Activated T-helper 1 cell treated with anti-CD3 and anti-CD28 coated beads, Interleukin-12 subunit alpha, Interleukin-12 subunit beta, Interleukin-2, Interleukin-4 antibody, amounts not matched to agents 30 ng/mL and 10 ng/mL and 1 ng/mL, durations not matched to agents 14 hours and 24 hours and 36 hours (primary cell): ENCODE measurements at places on chromosomes 2 and 18. TPM values are rescaled to one million over a fixed set of nuclear protein-coding genes. Genes with fewer than 3 reads are reported as not detected.

DNA sequence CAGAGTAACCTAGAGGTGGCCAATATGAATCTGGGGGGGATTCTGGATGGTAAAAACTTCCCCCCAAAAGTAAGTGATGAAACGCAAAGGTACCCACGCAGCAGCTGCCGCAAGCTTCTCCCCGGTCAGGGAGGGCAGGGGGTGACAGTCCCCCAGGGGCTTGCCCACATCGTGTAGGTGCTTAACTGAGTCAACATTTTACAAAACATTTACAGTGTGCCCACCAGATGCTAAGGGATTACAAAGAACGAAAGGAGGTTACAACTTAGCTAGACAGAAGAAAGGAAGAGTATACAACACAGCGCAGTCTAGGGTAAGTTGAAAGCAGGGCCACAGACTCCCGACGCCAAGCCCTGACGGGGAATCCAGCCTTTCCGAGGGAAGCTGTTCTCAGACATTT is 45.6 kb downstream of the LPIN2 start:
- peaks cover 85% of the 10 kb centered on the region for H3K4me1 ChIP-seq
- H3K4me3 ChIP-seq: no peak overlapping the region
- H3K36me3 ChIP-seq: peaks cover 38% of the 10 kb centered on the region
- H3K27ac ChIP-seq: peak overlapping the region; percentile 40

DNA sequence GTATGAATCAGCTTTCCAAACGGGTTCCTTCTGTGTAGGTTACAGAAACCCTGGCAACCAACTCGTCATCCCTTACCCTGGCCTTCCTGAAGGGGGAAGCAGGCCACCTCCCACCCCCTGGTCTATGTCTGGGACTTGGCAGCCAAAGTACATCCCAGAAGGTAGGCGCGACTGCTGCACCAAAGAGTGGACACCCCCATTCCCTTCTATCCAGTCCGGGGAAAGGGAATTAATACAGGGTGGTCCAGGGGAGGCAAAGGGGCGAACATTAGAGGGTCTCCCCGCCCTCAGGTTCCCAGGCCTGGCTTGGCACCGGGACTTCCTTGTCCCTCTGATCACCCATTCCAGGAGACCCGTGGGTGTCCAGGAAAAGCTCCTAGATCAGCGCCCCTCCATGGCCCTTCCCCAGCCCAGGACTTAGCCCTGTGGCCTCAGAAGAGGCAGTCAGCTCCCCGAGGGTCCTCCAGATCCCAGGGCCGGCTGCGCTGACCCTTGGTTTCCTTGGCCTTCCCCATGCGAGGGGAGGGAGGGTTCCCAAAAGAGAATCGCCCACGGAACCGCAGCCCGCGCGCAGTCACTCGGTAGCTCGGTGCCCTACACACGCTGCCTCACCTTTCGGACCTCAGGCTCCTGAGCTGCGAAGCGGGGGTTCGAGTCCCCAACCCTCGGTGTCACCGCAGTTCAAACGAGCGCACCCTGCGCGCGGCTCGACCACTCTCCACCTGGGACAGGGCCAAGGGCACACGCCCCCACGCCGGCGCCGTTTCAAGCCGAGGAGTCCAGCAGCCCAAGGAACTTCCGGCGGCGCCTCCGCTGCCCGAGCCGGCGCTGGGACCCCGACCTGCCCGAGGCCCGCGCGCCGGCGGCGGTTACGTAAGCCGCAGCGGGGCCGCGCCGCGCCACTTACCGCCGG is at the start of gene PER2:
Gene PER2, minus strand, starts transcription at position 874 of the 913 bp plus-strand sequence. CDS start 10,674 bp downstream, outside the sequence.
- no peak for DNase-seq
- peaks cover 2% of the 10 kb centered on the region for H3K36me3 ChIP-seq
- peaks cover 4% of the 10 kb centered on the region for H3K27me3 ChIP-seq
- peaks cover 38% of the 10 kb centered on the region for H3K4me1 ChIP-seq

GRCh38 chr2:204122425-204122824 is 185.9 kb downstream of the ICOS start:
- H3K36me3 ChIP-seq: peaks cover 3% of the 10 kb centered on the region
- H3K27ac ChIP-seq: no peak overlapping the region
- peaks cover 14% of the 10 kb centered on the region for H3K27me3 ChIP-seq
- no peak for DNase-seq

Gene SPHKAP
- total RNA-seq: not detected in 2 replicates

Gene KRTCAP3
- 3.5 and 5.7 TPM in 2 replicates for total RNA-seq

Gene CYP27C1
- total RNA-seq: not detected in 2 replicates

Gene DLX1
- not detected in 2 replicates for total RNA-seq

GRCh38 chr2:83067947-83068346 is 1391.1 kb downstream of the SUCLG1 start:
- no peak overlapping the region for H3K4me3 ChIP-seq
- H3K4me1 ChIP-seq: no peaks in the 10 kb centered on the region
- H3K27me3 ChIP-seq: no peaks in the 10 kb centered on the region
- DNase-seq: no peak

- H3K27me3 ChIP-seq: peaks cover 3% of the 10 kb centered on the region
- no peaks in the 10 kb centered on the region for H3K36me3 ChIP-seq
- DNase-seq: no peak
- no peak overlapping the region for H3K27ac ChIP-seq
- no peaks in the 10 kb centered on the region for H3K4me1 ChIP-seq
- no peak overlapping the region for H3K4me3 ChIP-seq
These were observed 167.8 kb upstream of the HDAC4 start for GRCh38 chr2:239568601-239569000.

Gene IGFBP5
- total RNA-seq: not detected in 2 replicates

- no peak for DNase-seq
- no peaks in the 10 kb centered on the region for H3K4me1 ChIP-seq
- H3K27ac ChIP-seq: no peak overlapping the region
- peaks cover 8% of the 10 kb centered on the region for H3K27me3 ChIP-seq
These were observed 62.6 kb upstream of the NEDD4L start for GRCh38 chr18:57981308-57982028.

Gene ITGA4
- total RNA-seq: 98.5 and 118 TPM in 2 replicates

GRCh38 chr18:36828630-36829361 is at the start of the genes KIAA1328 and TPGS2:
Gene KIAA1328, plus strand, starts transcription at chr18:36829127. Its CDS starts 12 bp downstream, at chr18:36829139.
Gene TPGS2, minus strand, starts transcription at chr18:36829002. Its CDS starts 235 bp downstream, at chr18:36828767.
- peak within 1 kb of the TSS; percentile 94 for H3K27ac ChIP-seq
- H3K4me3 ChIP-seq: peak within 1 kb of the TSS; percentile 86
- DNase-seq: peak; percentile 88

GRCh38 chr18:50465211-50466153 is 90.6 kb downstream of the SKA1 start:
- no peaks in the 10 kb centered on the region for H3K27me3 ChIP-seq
- H3K36me3 ChIP-seq: no peaks in the 10 kb centered on the region
- no peak overlapping the region for H3K27ac ChIP-seq
- DNase-seq: no peak

DNA sequence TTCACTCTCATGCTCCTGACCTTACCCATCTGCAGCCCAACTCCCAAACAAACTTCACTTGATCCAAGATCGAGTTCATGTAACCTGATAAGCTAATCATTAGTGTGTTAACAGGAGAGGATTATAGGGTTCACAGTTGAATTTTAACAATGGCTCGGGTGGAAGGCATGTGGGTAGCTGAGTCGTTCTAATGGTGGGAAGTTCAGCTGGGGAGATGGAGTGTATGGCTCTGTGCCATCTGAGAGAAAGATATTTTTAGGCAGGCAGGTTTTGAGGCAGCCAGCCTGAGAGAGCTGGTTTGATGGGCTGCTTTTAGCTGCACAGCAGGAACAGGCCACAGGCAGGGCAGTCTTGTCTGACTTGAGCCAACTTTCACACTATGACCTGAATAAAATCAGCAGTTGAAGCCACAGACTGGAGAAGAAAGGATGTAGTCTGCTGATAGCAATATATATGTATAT is 17.7 kb upstream of the NFE2L2 start:
- no peak overlapping the region for H3K27ac ChIP-seq
- no peak overlapping the region for H3K4me3 ChIP-seq
- H3K36me3 ChIP-seq: peaks cover 3% of the 10 kb centered on the region
- no peak for DNase-seq
- peaks cover 11% of the 10 kb centered on the region for H3K4me1 ChIP-seq

Gene C1QL2
- total RNA-seq: not detected in 2 replicates

Gene TRPM8
- not detected in 2 replicates for total RNA-seq

Gene UGT1A1
- total RNA-seq: not detected in 2 replicates

Gene CYP1B1
- 12.7 and 14.7 TPM in 2 replicates for total RNA-seq

GRCh38 chr2:71071681-71072398 is 3.4 kb downstream of the NAGK start:
- peak overlapping the region; percentile 77 for H3K4me3 ChIP-seq
- peak overlapping the region; percentile 84 for H3K27ac ChIP-seq
- peak; percentile 53 for DNase-seq
- no peaks in the 10 kb centered on the region for H3K27me3 ChIP-seq

DNA sequence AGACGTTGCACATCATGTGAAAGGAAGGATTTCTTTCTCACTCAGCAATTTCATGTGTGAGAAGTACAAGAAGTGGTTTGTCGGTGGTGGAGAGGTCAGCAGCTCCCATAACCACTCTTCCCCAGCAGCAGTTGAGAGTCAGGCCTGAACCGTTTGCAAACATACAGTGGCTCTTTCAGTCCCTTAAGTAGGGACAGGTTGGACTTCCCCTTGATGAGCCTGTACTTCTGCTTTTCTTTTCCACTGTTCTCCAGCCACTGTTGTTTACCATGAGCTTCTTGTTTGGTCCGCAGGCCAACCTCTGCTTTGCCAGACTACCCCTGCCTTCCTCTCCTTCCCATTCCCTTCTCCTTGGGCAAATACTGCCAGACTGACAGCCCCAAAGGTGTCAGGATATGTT is 391.3 kb upstream of the CELF4 start:
- DNase-seq: no peak
- H3K4me1 ChIP-seq: no peaks in the 10 kb centered on the region
- no peak overlapping the region for H3K27ac ChIP-seq
- no peak overlapping the region for H3K4me3 ChIP-seq
- no peaks in the 10 kb centered on the region for H3K27me3 ChIP-seq
- no peaks in the 10 kb centered on the region for H3K36me3 ChIP-seq

DNA sequence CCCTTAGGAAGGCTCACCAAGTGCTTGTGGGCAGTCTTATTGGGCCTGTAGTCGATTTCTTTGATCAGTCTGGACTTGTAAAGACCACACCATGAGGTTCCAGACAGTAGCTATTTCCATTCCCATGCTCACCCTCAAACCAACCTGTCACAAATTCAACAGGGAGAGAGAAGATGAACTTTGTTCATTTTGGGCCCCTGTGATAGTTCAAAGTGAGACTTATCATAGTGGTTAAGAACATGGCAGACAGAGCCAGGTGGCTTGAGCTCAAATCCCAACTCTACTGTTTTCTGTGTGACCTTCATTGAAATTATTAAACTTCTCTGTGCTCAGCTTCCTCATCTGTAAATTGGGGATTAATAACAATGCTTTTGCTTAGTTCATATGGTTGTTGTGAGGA is 53.9 kb upstream of the CTLA4 start:
- H3K4me3 ChIP-seq: no peak overlapping the region
- no peaks in the 10 kb centered on the region for H3K36me3 ChIP-seq
- H3K27me3 ChIP-seq: peaks cover 6% of the 10 kb centered on the region
- peaks cover 74% of the 10 kb centered on the region for H3K4me1 ChIP-seq

Gene TIGD1
- total RNA-seq: 8.4 and 8.9 TPM in 2 replicates
